ENCODE measurements at places on chromosomes 7 and 10. TPM values are rescaled to one million over a fixed set of nuclear protein-coding genes. Genes with fewer than 3 reads are reported as not detected.

GRCh38 chr10:7412237-7412927 lies 1.5 kb upstream of the SFMBT2 start:
- no peak for DNase-seq

DNA sequence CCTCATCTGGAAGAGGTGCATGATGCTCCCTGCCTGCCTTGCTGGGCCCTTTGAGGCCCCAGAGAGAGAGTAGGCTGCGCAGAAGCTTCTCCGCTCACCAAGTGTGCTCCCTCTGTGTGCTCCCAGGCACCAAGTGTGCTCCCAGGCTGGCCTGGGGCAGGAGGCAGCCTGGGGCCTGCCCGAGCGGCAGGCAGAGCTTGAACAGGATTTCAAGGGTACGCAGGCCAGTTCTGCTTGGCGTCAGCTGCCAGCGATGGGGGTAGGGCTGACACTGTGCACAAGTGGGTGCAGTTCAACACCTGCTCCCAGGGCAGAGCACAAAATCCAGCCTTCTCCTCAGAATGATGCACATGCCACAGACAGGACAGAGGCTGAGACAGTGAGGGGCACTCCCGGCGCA lies 119.7 kb downstream of the FAM53B start:
- no peak for DNase-seq

- DNase-seq = peak; percentile 21
These were observed 13.9 kb downstream of the DIP2C start for GRCh38 chr10:675532-675931.

DNA sequence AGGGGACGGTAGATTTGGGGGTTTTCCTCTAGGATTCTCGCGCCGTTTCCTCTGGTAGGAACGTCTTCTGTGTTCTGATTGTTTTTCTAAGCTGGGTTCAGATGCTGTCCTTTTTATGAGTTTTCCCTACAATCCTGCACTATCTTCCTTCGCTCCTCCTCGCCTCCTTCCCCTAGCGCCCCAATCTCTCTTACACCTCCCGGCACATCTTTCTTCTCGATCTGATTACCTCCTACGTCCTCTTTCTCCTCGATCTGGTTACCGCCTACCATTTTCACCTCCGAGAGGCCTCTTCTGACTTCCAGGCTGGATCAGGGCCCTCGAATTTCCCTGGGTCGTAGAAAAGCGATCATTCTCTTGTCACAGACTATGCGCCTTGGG lies 413 bp downstream of the BUD31 start:
- peak; percentile 23 for DNase-seq

GRCh38 chr7:106501605-106502580 lies 159.1 kb downstream of the CCDC71L start:
- DNase-seq = no peak

- DNase-seq = no peak
These were observed 15.6 kb upstream of the SLC25A13 start for GRCh38 chr7:96337519-96337918.

DNA sequence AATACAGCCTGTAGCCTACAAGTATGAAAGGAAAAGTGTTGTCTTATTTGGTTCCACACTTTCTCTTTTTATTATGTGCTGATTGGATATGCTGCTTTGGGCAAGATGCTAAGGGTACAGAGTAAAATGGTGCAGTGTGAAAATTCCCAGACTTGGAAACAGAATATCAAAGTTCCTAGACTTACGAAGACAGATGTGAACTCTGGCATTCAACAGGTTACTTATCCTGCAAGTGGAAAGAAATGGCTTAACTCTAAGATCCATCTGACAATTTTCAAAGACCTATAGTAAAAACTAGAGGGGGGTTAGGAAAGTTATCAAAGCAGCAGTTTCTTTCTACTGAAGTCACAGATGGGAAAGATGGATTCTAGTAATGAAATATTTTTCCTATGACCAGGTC lies 24.1 kb downstream of the CUTC start:
- no peak for DNase-seq

DNA sequence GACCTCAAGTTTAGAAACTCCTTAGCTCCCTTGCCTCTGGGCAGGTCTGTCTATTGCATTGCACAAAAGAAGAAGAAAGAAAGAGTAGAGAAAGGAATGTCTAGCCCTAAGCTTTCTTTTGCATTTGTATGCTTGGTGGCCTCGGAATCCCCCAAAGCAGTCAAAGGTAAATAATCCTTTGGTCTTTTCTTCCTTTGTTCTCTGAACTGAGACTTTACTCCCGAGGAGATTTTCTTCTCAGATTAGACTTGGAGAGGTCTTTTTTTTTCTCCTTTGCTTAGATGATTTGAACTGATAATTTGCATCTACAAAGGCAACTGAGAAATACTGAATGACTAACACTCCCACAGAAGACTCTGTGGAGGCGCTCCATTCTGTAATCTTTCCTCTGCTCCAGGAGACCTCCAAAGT lies 93.2 kb downstream of the AKR1D1 start:
- DNase-seq = no peak

DNA sequence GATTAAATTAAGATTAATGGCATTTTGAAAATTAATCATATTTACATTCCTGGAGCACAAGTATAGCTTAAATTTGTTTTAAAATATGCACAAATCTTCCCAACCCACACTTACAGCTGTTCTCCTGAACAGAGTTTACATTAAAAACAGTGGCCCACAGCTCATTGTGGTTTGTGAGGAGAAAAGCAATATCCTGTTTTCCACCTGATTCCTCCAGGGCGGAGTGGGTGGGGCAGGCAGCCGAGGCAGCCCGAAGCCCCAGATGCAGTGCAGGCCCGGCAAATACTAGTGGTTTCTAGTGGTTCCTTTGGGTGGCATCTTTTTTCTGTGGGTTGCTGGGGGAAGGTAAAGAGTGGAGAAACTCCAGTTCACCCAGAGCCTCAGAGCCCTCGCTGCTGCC lies 280.8 kb downstream of the ARHGAP12 start:
- DNase-seq = no peak

GRCh38 chr10:107899075-107899474 lies 734.6 kb upstream of the SORCS1 start:
- peak; percentile 5 for DNase-seq

GRCh38 chr10:3208481-3209406 lies 36.2 kb upstream of the PITRM1 start:
- no peak for DNase-seq

- DNase-seq = no peak
These were observed 361.3 kb upstream of the MKI67 start for GRCh38 chr10:128487517-128487916.

DNA sequence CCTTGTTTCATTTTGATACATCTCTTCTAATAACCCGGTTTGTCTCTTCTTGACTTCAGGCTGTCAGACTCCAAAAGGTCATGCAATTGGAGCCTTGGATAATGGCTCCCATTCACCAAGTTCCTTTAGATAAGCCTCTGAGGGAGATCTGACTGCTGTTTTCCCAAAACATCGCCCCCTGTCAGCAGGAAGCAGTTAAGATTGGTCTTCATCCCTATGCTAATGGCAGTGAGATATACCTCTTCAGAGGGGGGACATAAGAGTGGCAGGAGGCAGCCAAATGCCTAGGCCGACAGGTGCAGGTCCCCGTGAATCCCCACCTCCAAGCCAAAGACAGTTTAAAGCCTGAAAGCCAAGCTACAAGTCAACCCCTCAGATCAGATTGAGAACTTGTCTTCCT lies 144.6 kb downstream of the WDR11 start:
- DNase-seq = no peak

DNA sequence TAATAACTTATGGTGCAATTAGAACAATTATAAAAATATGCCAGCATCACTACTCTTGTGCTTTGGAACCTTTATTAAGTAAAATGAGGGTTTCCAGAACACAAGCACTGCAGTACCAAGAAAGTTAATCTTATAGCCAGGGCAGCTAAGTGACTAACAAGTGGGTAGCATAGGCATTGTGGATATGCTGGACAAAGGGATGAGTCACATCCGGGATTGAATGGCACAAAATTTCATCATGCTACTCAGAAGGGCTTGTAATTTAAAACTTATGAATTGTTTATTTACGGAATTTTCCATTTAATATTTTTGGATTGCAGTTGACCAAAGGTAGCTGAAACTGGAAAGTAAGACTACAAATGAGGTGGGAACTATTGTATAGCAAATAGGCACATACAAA lies 250.6 kb downstream of the C7orf25 start:
- peak; percentile 27 for DNase-seq

DNA sequence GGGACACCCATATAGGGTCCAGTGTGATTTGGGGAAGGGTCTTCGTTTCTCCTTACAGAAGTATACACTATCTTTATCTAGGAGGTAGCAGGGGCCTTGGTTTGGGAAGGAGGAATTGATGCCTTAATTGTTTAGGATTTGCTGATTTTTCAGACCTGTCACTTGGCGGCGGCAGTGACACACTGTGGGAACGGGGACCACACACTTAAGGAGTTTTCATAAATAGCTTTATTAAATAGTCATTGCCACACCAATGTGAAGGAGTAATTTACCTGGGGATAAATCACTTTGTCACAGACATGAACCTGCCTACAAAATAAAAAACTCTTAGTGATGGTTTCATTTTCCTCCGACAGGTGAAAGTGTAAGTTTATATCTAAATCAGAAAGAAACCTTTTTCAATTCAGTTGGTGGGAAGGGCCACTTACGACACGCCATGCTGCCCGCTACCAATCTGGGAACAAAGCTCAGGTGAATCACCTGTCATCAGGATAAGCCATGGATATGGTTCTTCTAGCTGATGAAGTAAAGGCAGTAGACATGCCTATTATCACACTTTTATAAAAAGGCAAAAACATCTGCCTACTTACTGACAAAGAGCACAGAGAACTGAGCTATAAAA lies 12.3 kb upstream of the ENO4 start:
- DNase-seq = peak; percentile 60

DNA sequence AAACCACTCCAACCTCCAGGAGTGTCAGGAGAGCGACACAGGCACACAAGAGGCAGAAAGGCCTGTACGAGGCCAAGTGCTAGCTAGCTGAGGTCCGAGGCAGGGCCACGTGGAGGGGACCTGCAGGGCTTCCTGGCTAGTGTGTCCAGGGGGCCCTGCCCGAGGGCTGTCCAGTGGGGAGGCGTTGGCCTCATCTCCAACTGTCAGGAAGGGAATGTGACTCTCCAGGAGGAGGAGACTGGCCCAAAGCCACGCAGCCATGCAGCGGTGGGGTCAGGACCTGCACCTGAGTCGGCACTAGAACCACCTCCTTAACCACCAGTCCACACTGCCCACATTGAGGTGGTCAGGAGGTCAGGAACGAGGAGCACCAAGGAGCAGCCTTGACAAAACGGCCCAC lies 32.3 kb upstream of the FXYD4 start:
- DNase-seq = no peak

- no peak for DNase-seq
These were observed 54.2 kb downstream of the DNAJC12 start for GRCh38 chr10:67783606-67784294.

- no peak for DNase-seq
These were observed 471 bp downstream of the MGMT start for GRCh38 chr10:129467359-129468064.

The NRAP gene
- total RNA-seq = not detected

The VOPP1 gene
- 108 TPM for total RNA-seq

The PPP1R3C gene
- total RNA-seq = 0.13 TPM

The NOM1 gene
- 18.1 TPM for total RNA-seq

The GJD4 gene
- not detected for total RNA-seq

The TEX47 gene
- total RNA-seq = not detected

The PON3 gene
- total RNA-seq = 0.13 TPM

The PAPOLB gene
- 0.25 TPM for total RNA-seq

The ACTR3C gene
- total RNA-seq = 4.7 TPM
